Cerebellar nuclear complex (tissue), 1 donor: ENCODE measurements at places on chromosomes 16 and 17.

DNA sequence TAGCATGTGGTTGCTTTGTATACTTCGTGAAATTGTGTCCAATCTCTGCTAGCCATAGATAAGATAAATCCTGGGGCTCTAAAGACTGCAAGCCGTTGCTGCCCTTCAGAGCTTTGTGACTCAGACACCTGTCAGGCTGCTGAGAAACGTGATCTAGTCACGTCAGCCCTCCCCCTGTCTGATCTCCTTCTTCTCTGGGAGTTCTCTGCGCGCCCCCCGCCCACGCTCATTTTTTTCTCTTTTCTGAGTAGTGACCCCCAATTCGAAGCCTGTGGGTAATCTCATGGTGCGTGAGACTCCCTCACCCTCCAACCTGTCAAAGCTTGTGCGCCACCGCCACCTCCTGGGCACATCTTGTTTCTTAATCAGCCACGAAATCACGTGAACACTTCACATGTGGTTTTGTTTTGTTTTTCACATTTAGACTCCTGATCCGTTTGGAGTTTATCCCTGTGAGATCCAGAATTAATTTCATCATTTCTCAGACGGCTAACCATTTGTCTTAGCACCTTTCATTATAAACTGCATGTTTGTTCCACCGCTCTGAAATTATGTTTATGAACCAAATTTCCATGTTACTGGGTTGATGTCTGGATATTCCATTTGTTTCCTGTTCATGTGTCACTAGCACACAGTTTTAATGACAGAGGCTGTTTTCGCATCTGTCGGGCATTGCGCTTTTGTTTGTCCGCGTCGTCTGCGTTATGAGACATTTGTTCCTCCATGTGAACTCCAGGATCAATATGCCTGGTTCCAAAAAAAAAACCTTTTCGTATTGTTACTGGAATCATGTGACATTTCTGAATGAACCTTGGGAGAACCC is 977 bp upstream of the ZNF778 start:
- DNase-seq = no peak

GRCh38 chr17:40097087-40097486 is 3.3 kb downstream of the NR1D1 start:
- no peak for DNase-seq

GRCh38 chr17:3639981-3640596 is 3.5 kb downstream of the CTNS start:
- no peak for DNase-seq

- no peak for DNase-seq
Measured at GRCh38 chr17:17024778-17025300, 17.4 kb upstream of the MPRIP start.

GRCh38 chr16:19175492-19176262 is 7.6 kb downstream of the SYT17 start:
- no peak for DNase-seq

DNA sequence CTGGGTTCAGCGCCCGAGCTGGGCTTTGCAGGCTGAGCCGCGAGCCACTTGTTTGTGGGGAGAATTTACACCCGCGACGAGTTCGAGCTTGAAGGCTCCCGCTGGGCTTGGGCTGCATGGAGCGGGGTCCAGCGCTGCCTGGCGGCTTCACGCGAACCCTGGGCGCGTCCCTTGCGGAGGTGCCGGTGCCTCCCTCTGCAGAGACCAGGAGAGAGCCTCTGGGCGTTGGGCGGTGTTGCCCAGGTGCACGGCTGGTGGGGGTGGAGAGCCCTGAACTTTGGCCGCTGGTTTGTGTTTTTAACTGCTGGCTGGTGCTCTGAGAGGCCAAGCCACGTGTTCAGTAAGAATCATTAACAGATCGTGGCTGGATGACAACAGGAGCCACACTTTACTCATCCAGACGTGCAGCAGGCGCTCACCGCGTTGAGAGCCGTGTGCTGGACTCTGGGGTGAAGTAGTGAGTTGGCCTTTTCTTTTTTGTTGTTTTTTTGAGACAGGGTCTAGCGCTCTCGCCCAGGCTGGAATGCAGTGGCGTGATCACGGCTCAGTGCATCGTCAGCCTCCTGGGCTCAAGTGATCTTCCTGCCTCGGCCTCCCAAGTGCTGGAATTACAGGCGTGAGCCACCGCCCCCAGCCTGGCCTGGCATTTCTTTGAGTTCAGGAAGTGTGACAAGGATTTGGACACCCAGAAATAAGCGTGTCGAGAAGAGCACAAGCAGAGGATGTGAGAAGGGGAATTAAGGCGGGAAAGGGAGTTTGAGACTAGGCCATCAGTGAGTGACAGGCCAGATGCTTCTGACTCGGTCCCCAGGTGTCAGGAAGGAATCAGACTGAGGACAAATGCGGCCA is 827 bp downstream of the CDK10 start:
- no peak for DNase-seq

- DNase-seq = no peak
Measured at GRCh38 chr17:42087042-42087701, 11.1 kb downstream of the ZNF385C start.

DNA sequence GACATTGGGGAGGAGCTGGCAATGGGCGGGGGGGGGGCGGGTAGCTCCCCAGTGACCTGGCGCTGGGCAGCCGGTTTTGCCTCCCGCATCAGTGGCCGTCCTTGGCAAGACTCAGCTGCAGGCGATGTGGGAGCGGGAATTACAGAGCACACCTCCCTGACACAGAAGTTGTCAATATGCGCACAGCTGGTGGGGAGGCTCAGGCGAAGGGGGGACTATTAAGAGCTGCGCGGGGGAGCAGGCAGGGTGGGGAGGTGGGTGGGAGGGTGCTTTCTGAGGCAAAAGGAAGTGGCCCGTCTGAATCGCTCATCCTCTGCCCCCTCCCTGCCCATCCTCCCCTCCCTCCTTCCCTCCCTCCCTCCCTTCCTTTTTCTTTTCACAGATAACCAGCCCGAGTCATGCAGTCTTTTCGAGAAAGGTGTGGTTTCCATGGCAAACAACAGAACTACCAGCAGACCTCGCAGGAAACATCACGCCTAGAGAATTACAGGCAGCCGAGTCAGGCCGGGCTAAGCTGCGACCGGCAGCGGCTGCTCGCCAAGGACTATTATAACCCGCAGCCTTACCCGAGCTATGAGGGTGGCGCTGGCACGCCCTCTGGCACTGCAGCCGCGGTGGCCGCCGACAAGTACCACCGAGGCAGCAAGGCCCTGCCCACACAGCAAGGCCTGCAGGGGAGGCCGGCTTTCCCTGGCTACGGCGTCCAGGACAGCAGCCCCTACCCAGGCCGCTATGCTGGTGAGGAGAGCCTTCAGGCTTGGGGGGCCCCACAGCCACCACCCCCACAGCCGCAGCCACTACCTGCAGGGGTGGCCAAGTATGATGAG is 44.0 kb downstream of the SREBF1 start:
- DNase-seq = no peak

- DNase-seq = no peak
Measured at GRCh38 chr16:85243308-85243707, 131.0 kb upstream of the CIBAR2 start.
